MV-4-11 (cell line): ENCODE measurements at places on chromosomes 16 and 17.
A peak's percentile ranks its signal among the peaks of the same experiment; 100 is the strongest.

DNA sequence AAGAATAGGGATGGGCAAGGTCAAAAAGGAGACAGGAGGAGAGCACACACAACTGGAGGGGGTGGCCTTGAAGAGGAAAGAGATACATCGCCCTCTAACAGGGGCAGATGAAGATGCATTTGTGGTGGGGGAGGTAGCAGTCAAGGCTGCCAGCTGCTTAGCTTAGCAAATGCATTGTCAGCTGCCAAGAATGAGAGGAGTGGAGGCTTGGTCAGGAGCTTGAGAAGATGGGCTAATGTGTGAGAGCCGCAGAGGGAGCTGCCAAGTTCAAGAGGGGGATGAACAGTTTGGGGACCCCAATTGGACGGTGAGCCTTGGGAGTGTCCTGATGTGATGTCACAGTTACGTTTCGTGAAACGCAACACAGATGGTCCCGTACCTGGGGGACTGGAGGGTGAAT lies 28.9 kb upstream of the GNA13 start:
- no peak for DNase-seq

- DNase-seq: peak; percentile 52
These were observed 43.7 kb upstream of the GOSR1 start for GRCh38 chr17:30433514-30433913.

GRCh38 chr16:73170612-73171038 lies 122.7 kb upstream of the ZFHX3 start:
- DNase-seq: no peak

- no peak for DNase-seq
These were observed 11.7 kb upstream of the SLC38A8 start for GRCh38 chr16:84054271-84054670.

- peak; percentile 95 for DNase-seq
These were observed 13.9 kb downstream of the CNEP1R1 start for GRCh38 chr16:50038756-50039529.

DNA sequence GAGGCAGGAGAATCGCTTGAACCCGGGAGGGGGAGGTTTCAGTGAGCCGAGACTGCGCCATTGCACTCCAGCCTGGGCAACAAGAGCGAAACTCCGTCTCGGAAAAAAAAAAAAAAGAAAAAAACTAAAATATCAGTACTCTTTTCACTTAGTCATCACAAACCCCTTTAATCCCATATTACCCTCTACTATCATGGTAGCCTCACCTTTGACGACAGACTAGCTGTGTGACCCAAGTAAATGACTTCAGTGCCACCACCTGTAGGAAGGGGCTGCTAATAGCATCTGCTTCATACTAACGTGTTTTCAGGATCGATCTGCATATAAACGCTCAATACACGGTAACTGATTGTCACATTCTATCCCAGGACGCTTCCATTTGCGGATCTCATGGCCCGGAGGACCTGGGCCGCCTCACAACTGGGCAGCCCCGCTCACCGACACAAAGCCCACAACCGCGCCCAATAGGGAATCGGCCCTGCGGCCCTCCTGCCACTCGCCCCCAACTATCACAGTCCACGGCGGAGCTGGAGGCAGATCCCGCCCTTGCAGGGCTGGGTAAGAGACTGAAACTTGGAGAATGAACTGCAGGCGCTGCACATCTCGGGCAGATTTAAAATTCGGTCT lies 1.1 kb upstream of the ZNF263 start:
- no peak for DNase-seq

DNA sequence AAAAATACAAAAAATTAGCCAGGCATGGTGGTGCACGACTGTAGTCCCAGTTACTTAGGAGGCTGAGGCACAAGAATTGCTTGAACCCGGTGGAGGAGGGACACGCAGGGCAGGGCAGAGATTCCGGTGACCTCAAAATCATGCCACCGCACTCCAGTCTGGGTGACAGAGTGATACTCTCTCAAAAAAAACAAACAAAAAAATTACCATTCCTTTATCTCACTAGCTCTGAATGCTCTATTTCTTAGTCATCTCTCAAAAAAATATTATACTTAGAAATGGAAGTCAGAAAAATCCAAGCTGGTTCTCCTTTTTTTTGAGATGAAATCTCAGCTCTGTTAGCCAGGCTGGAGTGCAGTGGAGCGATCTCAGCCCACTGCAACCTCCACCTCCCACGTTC lies 40.8 kb downstream of the SPOP start:
- no peak for DNase-seq

- DNase-seq: no peak
These were observed 53.7 kb downstream of the IL21R start for GRCh38 chr16:27455700-27456099.

GRCh38 chr17:2964370-2964769 lies 99.0 kb downstream of the OR1D5 start:
- no peak for DNase-seq

DNA sequence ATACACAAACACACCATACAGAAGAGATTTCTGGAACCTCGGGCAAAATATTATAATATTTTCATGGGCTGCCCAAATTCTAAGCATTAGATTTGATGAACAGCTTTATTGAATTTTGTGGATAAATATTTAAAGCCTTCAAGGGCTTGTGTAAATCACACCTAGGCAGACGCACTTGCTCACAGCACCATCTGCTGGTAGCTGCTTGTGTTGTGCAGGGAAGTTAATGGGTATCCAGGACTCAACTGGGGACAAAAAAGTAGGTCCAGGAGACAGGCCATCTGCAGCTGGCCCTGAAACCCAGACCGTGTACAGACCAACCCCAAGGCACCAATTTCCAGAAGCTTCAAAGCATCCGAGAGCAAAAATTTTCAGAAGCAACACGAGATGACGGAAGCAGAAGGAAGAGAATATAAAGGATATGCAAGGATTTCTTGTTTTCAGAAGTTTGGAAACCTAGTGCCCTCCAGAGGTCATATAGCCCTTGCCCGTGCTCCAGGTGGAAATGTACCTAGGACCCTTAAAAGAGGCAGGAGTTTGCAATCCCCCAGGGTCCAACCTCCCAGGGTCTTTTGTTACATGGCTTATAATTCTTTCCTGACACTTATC lies 140.0 kb downstream of the CHD9NB start:
- DNase-seq: peak; percentile 30

GRCh38 chr16:85712801-85713200 lies 24.0 kb upstream of the GINS2 start:
- DNase-seq: no peak

GRCh38 chr16:280991-281659 lies 734 bp downstream of the ARHGDIG start:
- DNase-seq: no peak

- no peak for DNase-seq
These were observed 12.5 kb downstream of the NOB1 start for GRCh38 chr16:69741951-69742904.

DNA sequence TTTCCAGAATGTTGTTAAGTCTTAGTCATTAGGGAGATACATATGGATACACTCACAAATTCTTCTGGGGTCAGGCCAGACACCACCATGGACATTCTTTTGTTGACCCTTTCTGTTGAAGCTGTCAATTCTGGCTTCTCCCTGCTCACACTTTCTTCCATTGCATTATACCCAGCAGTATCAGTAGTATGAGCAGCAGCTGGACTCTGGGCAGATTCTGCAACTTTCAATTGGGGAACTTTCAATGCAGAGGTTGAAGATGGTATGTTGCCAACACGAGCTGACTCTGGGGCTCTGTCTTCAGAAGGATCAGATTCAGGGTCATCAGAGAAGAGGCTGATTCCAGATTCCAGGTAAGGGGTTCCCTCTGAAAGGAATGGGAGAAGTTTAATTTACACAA lies 45.8 kb downstream of the RND2 start:
- no peak for DNase-seq

- DNase-seq: no peak
These were observed 11.1 kb downstream of the NR1D1 start for GRCh38 chr17:40089077-40089895.

DNA sequence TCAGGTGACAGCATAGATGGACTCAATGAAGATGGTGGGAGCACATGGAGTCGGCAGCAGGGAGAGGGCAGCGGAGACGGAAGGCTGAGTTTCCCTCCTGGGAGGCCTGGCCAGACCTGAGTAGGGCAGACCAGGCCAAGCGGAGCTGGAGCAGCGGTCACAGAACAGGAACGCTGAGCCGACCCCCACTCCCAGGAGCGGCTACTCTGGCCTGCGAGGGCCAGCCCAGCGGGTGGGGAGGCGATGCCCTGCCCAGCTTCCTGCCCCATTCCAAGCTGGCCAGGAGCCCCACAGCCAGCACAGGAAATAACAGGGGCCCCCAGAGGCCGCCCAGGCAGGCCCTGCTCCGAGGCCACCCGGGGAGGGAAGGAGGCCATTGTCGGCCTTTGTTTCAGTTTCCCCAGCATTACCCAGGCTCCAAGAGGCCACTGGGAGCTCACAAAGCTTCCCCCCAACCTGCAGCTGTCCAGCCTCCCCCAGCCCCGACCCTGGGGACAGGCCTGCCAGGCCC lies 79.8 kb downstream of the ZNF423 start:
- DNase-seq: no peak

DNA sequence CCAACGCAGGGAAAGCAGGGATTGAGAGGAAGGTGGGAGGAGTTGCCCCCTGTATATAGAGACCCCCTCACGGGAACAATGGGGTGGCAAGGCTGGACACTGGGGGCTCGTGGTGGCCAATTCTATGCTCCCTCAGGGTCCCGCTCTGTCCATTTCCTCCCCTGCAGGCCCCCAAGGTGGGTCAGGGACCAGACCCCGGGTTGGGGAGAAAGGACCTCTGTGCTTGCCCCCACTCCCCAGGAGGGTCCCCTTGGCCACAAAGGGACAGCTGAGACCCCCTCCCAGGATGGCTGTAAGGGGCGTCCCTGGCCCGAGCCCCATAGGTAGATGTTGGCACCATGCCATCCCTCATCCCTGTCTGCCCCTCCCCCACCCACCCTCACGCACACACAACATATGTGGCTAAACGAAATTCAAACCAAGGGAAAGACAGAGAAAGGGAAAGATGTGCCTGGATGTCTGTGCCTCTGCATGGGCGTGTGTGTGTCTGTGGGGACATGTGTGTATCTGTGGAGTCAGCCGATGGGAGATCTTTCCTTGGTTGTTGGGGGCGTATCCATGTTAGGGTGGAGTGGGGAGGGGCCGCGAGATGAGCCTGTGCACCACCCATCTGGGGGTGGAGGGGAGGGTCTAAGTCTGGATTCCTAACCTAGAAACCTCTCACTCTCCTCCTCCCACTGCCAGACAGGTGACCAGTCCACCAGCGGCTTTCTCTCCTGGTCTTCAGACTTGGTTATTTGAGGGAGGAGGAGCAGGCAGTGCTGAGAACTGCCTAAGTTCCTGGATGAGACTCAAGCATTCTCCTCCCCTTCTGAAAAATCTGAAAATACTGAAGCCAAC lies 642 bp upstream of the NEUROD2 start:
- DNase-seq: no peak

DNA sequence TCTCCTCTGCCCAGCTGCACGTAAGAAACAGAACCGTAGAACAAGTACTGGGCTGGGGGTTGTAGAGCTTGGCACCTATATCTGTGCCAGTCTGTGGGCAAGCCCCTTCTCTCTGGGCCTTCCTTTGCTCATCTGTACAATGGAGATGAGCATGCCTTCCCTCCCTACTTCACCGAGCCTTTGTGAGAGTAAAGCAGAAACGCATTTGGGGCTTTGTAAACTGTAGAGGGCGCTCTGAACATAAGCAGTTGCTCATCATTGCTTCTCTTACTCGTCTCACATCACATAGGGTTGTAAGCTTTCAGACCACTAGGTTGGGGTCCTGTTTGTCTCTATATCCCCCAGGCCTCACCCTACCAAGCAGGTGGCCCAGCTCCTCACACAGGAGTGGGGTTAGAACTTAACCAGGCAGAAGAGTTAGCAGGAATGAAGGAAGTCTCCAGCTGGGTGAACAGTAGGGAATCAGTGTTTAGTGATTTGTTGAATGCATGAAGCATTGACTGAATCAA lies 15.1 kb downstream of the SAMD14 start:
- peak; percentile 57 for DNase-seq
